ENCODE measurements at places on chromosomes 2 and 18.

DNA sequence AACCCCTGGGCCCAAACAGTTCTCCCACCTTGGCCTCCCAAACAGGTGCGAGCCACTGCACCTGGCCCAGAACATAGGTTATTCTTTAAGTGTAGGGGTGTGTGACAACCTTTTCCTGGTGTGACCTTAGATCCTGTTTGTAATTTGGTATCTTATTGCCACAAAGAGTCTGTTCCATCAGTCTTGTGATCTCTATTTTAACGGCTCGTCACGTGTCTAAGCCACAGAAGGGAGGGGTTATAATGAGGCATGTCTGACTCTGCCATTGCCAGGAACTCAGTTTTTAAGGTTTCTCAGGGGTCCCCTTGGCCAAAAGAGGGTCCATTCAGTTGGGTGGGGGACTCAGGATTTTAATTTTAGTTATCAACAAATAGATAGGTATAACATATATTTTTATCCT is 4.4 kb upstream of the ALS2 start:
- no peak for DNase-seq

GRCh38 chr2:42792087-42792582 is 248 bp downstream of the HAAO start:
- no peak for DNase-seq

GRCh38 chr2:229575569-229576315 is 138.6 kb downstream of the DNER start:
- DNase-seq, result no peak

GRCh38 chr2:173077506-173078177 is 2.0 kb downstream of the MAP3K20 start:
- no peak for DNase-seq

DNA sequence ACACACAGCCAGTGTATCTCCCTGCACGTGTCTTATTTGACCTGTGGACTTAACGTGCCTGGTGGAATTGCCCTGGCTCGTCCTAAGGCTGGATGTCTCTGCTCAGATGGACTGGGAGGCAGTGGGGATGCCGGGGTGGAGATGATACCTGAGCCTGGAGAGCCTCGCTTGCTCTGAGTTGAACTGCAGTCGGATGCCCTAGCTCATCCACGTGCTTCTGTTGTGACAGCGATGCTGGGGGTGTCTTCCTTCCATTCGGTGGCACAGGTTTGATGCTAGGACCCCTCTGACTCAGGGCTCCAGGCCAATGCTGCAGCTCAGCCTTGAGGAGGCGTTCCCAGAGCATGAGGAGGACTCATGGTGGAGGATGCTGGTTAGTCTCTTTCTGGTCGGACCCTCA is 117.6 kb downstream of the SH3RF3 start:
- DNase-seq, result no peak

GRCh38 chr18:56576826-56577573 is 61.4 kb downstream of the TXNL1 start:
- no peak for DNase-seq

Data from stimulated activated CD4-positive, alpha-beta T cell treated with anti-CD3 and anti-CD28 coated beads, Interleukin-1b, Interleukin-23, amount 100 ng/mL, for 24 hours (primary cell).